ENCODE measurements at places on chromosomes 11 and 22.
A peak's percentile ranks its signal among the peaks of the same experiment; 100 is the strongest.

DNA sequence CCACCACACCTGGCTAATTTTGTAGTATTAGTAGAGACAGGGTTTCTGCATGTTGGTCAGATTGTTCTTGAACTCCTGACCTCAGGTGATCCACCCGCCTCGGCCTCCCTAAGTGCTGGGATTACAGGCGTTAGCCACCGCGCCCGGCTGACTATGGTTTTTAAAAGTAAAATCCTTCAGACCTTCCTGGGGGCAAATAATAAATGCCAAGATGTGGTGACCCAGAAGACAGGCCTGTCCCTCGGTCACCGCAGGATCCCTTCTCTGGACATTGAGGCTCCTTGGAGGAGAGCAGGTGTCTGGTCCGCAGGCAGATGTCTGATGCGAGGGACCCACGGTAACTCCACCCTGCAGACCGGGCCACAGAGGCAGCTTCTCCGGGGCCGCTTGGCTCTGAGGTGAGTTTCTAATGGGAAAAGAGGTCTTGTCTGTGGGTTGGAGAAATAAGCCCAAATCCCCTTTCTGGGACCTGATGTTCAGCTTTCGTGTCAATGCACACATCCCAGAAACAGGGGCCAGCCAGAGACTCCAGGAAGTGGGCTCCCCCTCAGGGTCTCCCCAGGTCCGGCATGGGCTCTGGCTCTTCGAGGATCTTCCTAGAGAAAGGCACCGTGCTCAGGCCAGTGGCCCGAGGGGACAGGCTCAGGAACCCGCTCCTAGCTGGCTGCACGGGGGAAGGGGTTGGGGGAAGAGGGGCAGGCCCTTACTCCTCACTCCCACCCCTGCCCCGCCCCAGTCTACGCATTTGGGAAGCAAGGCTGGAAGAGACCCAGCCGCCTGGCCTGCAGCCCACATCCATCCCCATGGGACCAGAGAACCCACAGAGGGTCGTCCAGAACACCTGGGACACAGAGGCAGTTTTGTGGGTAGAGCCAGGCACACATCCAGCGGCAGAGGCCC lies 100.6 kb downstream of the WNT7B start:
- DNase-seq, result no peak

DNA sequence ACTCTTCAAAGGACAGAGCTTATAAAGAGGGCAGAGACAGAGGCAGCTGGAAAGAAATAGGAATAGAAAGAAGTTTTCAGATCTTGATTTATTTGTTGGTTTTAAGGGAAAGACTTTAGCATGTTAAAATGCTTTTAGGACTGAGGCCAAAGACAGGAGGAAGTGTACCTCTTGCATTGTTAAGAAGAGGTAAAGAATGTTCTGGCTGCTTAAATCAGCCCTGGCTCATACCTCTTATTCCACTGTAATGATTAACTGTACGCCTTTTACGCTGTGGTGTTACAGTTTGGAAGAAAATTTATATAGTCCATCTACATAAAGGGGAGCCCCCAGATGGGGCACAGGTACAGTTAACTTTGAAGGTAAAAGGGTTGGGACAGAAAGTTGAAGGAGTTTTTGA lies 10.1 kb upstream of the MPZL2 start:
- no peak for DNase-seq

- DNase-seq, result no peak
Measured at GRCh38 chr22:30023099-30023660, 57.1 kb upstream of the HORMAD2 start.

GRCh38 chr22:31491218-31491962 lies 1.7 kb upstream of the EIF4ENIF1 start:
- DNase-seq, result no peak

- DNase-seq, result peak; percentile 90
Measured at GRCh38 chr22:42743501-42743991, 22.9 kb upstream of the A4GALT start.

- no peak for DNase-seq
Measured at GRCh38 chr11:106369224-106369623, 291.8 kb downstream of the AASDHPPT start.

DNA sequence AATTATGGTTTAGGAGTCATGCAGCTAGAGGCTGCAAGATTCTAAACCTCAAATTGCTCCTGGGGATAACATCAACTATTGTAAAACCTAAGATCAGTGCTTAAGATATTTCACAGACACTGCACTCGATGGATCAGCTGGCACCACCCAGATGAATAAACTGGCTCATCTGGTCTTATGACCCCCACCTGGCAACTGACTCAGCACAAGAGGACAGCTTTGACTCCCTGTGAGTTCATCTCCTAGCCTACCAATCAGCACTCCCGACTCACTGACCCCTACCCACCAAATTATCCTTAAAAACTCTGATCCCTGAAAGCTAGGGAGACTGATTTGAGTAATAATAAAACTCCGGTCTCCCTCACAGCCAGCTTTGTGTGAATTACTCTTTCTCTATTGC lies 782 bp upstream of the TTC12 start:
- DNase-seq, result no peak

DNA sequence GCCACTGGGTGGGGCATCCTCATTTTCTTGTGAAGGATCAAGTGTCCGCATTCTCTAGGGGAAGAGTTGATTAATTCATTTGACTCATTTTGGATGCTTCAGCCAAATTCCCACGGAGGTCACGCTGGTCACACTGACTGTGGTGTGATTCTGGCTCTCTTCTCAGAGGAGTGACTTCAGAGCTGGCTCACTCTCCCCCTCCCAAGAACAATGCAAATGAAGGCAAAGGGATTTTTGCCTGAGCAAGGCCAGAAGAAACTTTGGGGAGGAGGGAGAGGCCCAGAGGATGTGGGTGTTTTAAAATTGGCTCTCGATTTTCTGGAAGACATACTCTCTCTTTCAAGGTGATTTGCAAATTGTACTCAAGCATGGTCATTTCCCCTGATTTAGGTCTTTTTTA lies 51.1 kb upstream of the LMO2 start:
- no peak for DNase-seq

- peak; percentile 83 for DNase-seq
Measured at GRCh38 chr11:93234602-93235207, 36.9 kb upstream of the SLC36A4 start.

DNA sequence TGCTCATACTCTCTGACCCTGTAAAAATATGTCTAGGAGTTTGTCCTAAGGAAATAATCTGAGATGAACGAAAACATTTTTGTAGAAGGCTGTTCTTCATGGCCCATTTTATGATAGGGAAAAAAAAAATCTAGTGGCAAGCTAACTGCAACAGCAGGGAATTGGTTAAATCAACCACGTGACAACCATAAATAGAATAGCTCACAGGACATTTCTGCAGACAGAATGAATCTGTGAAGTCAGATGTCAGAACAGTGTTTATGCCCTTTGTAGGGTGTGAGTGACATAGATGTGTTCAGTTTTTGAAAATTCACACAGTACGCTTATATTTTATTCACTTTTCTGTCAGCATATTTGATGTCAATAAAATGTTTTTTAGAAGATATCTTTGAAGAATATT lies 16.1 kb downstream of the ARHGAP1 start:
- no peak for DNase-seq

DNA sequence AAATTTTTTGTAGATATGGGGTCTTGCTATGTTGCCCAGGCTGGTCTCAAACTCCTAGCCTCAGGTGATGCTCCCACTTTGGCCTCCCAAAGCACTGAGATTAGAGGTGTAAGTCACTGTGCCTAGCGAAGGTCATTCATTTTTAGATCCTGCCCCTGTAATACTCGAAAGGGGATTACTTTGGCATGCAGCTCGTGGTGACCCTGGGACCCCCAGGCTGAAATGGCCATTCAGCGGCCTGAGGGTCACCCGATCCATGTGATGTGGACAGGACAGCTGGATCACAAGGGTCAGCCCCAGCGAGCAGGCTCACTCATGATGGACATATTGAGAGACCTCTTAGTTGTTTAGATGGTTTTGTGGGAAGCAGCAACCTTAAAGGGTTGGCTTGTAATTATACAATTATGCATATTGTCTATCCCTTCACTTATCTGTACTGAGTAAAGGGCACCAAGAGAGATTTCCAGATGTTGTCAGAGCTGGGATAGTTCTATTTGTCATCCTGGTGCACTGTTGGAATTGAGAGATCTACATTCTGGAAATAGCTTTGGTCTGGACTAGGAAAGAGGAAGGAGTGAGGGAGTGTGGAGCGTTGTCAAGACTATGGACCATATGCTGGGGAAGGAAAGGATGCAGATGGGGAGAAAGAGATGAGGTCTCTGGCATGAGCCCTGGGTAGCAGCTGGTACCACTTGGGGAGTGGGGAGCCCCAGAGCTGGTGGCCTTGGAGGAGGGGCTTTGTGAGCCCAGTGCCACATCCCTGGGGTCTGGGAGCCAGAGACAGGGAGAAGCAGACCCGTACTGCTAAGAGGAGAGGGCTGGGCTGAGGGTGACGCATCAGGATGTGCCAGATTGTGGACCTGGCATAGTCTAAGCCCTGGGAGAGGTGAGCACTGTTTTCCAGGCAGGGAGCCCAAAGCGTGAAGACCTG lies 15.5 kb downstream of the RHBDD3 start:
- DNase-seq, result no peak

- DNase-seq, result peak; percentile 3
Measured at GRCh38 chr11:12272821-12273617, 104.4 kb upstream of the PARVA start.

DNA sequence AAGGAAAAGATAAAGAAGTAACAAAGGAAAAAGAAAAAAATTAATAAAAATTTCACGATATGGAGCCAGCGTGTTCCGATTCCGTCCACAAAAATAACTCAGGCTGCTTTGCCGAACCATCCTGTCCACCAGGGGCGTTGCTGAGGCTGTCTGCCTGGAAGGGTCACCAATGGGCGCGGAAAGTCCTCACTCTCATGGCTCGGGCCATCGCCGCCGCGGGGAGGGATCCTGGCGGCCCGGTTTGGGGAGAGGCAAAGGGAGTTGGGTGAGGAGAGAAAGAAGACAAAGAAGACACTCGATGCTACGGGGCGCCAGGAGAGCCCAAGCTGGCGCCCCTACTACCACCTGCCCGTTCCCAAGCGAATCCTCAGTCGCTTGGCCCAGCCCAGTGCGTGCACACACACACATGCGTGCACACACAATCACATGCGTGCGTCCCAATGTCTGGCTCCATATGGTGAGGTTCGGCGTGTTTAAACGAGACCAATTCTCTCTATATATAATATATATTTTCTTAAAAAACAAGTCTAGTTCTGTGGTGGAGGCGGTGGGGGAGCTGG lies 5.6 kb upstream of the PYGM start:
- DNase-seq, result no peak

GRCh38 chr11:128889657-128890213 lies 1.4 kb upstream of the KCNJ5 start:
- no peak for DNase-seq

DNA sequence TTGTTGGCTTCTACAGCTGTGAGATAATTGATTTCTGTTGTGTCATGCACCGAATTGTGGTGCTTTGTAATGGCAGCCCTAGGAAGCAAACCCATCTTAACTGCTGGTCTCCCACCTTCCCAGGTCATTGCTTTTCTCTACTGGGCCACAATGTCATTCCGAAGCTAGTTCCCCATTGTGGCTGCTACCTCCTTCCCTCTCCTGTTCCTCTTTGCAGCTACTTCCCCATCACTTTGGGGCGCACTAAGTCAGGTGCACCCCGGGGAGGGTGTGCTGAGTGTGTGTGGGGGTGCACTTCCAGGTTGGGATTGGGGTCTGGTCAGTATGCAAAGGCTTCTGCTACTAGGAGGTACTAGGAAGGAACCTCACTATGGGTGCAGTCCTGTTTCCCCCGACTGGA lies 109.3 kb downstream of the ST3GAL4 start:
- DNase-seq, result no peak

- DNase-seq, result no peak
Measured at GRCh38 chr11:67029146-67029545, 6.2 kb downstream of the SYT12 start.

- DNase-seq, result no peak
Measured at GRCh38 chr11:103959279-103959942, 77.0 kb upstream of the DDI1 start.

- DNase-seq, result no peak
Measured at GRCh38 chr11:92841719-92842118, 127.7 kb upstream of the MTNR1B start.

- DNase-seq, result peak; percentile 20
Measured at GRCh38 chr11:69912161-69912910, 93.1 kb upstream of the FGF3 start.

- no peak for DNase-seq
Measured at GRCh38 chr11:131253656-131254151, 116.7 kb upstream of the NTM start.

- DNase-seq, result peak; percentile 32
Measured at GRCh38 chr11:3231851-3232744, at the start of gene MRGPRE. Gene MRGPRE (minus strand): TSS chr11:3232417. CDS start chr11:3228799, 3,618 bp downstream.

DNA sequence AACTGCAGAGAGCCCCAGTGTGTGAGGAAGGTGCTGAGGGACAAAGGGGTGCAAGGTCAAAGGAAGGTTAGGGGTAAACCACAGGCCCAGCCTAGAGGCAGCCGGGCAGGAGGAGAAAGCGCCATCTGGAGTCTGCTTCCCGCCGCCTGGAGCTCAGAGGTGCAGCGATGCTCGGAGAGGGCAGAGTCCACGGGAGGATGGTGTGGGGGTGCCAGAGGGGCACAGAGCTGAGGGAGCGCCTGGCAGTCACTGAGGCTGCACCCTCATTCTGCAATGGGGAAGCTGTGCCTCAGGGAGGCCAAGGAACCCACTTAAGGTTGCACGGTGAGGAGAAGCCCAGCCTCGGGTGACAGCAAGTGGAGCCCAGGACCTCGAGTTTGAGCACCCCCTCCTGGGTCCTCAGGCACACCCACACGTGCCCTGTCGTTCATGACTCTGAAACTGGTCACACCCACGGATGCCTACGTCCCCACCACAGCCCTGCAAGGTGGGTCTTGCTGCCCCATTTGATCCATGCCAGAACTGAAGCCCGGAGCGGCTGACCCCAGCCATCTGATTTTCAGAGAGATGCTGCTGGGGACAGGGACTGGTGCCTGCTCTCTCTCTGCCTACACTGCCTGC lies 1.6 kb downstream of the IL2RB start:
- DNase-seq, result no peak

DNA sequence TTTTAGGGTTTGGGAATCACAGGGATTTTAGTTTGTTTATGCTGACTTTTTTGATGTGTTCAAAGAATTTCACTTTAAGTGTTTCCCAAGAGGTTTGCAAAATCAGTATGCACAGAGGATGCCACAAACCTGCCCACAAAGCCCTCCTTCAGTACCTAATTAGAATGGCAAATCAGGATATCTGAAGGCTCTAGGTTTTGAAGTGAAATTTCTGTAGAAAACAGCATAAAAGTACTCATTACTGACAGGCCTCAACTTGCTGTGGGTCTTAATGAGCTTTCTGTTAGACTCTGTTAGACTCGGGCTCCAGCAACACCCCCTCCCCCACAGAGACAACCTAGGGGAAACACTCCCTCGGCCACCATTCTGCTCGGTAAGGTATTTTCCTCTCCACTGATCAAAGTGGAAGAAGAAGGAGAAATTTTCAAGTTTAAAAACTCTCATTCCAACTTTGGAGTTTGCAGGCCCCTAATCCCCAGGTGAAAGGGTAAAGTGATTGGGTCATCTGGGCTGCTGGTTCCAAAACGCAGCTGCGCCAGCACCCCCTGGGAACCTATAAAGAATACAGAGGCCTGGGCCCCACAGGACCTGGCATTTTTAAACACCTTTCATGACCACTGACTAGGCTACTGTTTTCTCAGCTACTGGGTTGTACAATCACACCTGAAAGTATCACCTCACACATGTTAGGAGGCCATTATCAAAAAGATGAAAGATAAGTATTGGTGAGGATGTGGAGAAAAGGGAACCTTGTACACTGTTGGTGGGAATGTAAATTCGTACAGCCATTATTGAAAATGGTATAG lies 67.5 kb downstream of the PLEKHA7 start:
- no peak for DNase-seq

- DNase-seq, result no peak
Measured at GRCh38 chr11:56898856-56899255, 89.9 kb upstream of the OR5AK2 start.

- DNase-seq, result no peak
Measured at GRCh38 chr22:47086596-47087248, 324.3 kb downstream of the TBC1D22A start.

- no peak for DNase-seq
Measured at GRCh38 chr11:116422556-116422955, 350.2 kb downstream of the BUD13 start.

Measured in right hindlimb (tissue), 1 donor.